Left colon (tissue), 2 donors: ENCODE measurements at places on chromosomes 5 and 9.

DNA sequence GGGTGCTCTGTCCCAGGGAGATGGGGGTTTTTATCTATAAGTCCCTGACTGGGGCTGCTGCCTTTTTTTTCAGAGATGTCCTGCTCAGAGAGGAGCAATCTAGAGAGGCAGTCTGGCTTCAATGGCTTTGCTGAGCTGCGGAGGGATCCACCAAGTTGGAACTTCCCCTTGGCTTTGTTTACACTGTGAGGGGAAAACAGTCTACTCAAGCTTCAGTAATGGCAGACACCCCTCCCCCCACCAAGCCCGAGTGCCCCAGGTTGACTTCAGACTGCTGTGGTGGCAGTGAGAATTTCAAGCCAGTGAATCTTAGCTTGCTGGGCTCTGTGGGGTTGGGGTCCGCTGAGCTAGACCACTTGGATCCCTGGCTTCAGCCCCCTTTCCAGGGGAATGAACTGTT is 375.8 kb downstream of the RAB3C start:
- DNase-seq, result no peak

DNA sequence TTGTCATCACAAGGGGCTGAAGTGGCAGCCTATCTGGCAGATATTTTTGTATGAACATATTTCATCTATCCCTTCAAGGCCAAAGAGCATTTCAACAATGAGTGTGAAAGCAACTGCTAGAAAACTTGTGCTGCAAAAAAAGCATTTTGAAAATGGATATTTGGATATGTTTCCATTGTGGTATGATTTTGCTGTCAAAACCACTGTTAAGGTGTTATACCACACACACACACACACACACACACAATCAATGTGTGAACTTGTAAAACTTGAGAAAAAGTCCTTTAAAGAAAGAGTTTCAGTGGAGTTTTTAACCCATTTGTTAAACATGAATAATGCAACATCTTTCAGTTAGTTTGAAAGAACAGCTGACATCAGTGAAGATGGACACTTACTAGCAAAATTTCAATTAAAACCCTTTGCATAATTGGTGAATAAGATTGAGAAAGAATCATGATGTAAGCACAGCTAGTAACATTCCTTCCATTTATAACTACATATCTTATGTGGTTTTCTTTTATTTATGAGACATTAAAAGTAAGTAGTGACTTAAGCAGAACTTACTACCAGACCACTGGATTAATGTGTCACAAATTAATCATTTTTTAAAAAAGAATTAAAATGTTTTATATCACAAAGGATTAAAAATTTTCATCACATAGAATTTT is 182.6 kb upstream of the GNA14 start:
- no peak for DNase-seq

GRCh38 chr9:114007991-114008666 is 70.0 kb downstream of the AMBP start:
- peak; percentile 22 for DNase-seq

DNA sequence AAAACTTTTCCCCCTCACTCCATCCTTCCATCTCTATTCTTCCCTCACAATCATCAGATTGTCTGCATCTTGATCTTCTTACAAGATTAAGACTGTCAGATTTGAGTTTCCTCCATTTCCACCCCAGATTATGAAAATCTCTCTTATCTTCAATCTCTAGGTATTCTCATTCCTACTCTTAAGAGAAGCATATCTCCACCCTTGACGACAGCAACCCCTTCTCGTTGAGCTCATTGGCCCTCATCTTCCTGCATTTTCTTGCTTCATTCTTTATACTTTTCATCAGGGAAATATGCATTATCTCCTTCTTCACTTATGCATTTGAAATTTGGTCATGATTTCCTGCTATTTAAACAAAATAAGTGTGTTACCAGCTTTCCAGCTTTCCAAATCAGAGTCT is 301.3 kb downstream of the DNAH5 start:
- DNase-seq, result no peak

DNA sequence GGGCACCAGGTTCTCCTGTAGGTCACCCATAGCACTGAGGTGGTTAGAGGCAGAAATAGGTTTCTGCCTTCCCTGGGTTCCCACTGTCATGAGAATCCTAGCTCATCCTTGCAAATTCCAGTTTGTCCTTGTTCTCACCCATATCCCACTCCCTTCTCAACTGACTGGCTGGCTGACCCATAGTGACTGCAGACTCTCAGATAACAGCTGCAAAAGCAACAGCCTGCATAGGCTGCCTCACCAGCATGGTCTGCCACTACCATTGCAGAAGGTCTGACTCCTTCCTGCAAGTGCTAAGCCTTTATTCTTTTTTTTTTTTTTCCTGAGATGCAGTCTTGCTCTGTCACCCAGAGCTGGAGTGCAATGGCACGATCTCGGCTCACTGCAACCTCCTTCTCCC is 194.0 kb downstream of the SEMA6A start:
- no peak for DNase-seq

- DNase-seq, result no peak
Observed at GRCh38 chr5:139094154-139095131, 103.7 kb downstream of the SIL1 start.

DNA sequence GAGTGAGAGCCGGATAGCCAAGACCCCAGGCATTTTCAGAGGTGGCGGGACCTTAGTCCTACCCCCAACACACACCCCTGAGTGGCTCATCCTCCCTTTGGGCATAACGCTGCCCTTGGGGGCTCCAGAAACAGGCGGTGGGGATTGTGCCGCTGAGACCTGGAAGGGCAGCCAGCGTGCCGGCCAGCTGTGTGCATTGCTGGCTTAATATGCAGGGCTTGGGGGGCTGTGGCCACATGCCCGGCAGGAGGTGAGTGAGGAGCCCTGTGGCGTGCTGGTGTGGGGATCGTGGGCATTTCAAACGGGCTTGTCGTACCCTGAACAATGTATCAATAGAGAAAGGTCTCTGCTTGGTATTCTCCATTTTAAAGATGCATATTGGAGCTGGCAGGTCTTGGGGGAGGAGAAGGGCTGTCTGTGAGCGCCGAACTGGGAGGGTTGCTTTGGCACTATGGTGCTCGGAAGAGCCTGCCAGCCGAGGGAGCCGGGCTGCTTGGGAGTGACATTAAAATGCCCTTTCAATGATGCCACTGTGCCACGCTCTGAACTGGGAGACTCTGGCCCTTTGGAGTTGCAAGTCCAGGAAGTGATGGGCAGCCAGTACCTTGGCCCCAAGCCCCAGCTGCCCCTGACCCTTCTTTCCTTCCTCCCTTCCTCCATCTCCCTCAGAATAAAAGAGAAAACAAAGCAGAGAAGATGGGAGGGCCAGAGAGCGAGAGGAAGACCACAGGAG is 11.2 kb upstream of the OLFM1 start:
- DNase-seq, result no peak

DNA sequence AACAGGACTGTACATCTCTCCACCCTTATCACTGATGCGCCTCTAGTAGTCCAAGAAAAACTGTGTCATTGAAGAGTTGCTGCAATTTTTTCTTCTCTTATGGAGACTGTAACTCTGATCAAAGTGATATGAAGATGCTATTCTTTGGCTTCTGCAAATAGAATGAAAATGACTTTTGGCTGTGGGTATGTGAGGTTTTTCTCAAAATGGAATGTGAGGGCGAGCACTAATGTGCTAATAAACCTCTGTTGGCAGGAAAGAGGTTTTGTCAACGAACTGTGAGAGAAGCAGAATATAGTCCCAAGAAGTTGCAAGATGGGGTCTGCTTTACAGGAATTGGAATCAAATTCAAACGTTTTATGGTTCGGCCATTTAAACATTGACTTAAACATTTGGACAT is 252.0 kb upstream of the GAS1 start:
- no peak for DNase-seq

GRCh38 chr9:26551451-26551850 is 341.2 kb downstream of the CAAP1 start:
- DNase-seq, result no peak

GRCh38 chr5:10933121-10933520 is 172.1 kb upstream of the DAP start:
- DNase-seq, result no peak

DNA sequence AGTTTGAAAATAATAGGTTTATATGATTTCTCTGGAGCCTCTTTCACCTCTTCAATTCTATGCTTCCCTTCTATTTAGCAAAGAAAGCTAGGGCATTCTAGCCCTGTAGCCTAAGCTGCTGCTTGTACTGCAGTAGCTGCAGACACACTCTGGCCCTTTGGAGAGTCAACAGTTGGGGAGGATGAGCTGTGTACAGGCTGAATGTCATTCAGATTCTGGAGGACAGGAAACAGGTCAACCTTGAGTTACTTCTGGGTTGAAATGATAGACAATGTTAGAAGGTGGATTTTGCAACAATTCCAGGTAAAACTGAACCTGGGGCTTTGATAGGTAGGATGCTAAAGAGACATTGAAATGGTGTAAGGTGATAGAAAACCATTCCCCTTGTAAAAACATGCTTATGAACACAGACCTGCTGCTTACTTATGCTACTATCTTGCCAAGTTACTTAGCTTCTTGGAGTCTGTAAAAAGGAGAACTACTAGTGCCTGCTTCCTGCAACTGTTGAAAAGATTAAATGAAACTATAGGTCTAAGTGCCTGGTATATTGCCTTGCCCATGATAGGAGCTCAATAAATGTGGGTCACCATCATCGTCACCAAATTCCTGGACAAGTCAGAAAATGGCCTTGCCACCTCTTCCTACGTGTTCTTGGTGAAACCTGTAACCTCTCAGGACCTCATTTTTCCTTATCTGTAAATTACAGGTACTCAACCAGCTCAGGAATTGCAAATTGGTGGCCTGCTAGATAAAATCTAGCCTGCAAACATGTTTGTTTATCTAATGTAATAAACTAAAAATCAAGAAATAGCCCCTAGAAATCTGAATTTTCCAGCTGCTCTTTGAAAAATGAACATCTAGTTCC is 83.7 kb downstream of the GALNT10 start:
- no peak for DNase-seq

DNA sequence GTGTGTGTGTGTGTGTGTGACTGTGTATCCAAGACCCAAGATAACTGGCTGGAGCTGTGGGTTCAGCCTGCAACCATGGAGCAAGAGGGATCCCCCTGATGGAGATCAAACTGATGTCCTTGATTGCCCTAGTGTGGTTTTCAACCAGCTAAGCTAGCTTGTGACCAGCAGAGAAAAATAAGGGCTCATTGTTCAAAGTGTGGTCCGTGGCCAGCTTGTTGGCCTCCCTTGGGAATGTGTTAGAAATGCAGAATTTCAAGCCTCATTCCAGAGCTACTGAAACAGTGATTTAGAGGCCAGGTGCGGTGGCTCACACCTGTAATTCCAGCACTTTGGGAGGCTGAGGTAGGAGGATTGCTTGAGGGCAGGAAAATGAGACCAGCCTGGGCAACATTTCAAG is 79.9 kb downstream of the ACER2 start:
- DNase-seq, result no peak

DNA sequence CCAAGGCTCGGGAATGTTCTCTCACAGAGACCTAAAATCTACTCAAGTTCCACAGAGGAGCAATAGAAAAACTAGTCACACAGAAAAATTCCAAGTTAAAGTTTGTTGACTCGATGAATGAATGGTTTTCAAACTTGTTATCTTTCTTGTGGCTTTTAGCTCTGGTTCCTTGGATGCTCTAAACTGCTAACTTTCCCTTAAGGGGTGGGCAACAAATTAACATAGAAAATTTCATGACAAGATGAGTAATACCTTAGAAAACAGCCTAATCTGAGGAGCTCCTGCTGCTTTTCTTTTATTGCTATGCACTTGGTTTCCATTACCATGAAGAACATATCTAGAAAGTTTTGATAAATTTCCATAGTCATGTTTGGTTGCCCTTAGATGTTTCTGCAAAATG is 100.2 kb upstream of the CCDC112 start:
- DNase-seq, result no peak

- no peak for DNase-seq
Observed at GRCh38 chr5:119171686-119172085, 100.8 kb downstream of the DMXL1 start.

DNA sequence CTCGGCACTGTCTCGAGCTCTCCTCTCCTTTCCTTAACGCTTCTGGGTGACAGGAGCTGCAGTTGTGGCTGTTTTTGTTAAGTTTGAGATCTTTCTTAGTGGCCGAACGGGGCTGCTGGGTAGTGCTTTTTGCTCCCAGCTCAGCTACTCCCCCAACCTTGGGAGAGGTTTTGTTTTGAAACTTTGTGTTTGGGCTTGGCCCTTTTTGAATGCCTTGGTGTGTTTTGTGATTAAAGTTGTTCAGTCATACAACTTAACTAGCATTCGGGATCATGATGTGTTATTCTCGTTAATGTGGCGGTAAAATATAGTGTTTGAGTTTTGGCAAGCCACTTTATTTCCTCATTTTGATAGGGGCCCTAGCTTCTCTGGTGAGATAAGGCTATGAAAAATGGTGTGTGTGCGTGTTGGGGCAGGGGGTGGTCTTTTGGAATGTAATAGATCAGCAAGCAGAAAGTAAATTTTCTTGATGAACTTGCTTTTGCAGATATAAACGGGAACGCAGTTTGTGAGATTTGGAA is 1.1 kb downstream of the KDM3B start:
- DNase-seq, result no peak

DNA sequence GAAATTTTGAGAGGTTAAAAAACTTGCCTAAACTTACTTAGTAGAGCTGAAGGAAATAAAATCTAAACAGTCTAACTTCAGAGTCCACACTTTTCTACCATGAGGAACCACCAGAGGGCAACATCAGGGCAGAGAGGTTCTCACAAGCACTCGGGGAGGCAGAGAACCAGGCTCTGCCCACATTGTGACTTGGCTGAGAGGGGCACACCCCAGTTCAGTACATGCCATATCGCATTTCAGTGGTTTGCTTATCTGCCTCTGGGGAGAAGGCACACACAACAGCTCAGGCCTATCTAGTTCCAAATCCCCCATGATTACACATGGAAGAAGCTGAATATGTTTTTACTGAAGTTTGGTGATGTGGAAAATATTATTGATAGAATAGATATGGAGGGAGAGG is 49.2 kb downstream of the EQTN start:
- peak; percentile 30 for DNase-seq

DNA sequence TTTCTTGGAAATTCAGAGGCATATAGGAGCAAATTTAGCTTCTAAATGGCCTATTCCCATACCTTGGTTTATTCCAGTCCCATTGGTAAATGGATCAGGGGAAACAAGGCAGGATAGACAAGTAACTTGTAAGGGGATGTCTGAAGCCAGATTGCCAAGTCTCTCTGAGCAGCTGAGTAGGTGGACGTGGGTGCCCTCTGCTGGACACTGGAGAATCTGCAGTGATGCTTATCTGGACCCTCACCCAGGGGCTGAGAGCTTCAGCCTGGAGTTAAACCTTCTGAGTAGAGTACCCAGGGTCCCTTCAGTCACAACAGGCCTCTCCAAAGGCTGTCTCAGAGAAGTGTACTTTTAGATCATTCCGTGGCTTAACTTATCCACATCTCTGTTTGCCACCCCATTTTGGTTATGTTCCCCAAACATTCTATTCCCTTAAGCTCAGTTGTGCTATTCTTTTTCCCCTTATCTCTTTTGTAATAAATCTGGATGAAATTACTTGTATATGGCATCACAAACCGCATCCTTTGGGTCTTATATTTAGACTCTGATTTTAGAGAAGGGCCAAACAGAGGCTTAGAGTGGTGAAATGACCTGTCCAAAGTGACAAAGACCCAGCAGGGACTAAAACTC is 218.3 kb upstream of the GLRA1 start:
- DNase-seq, result peak; percentile 49

GRCh38 chr5:112344540-112344939 is 74.5 kb downstream of the EPB41L4A start:
- DNase-seq, result no peak
